ENCODE measurements at places on chromosomes 1 and 21.

- no peak for DNase-seq
These were observed 20.3 kb downstream of the CD1B start for GRCh38 chr1:158311066-158311465.

DNA sequence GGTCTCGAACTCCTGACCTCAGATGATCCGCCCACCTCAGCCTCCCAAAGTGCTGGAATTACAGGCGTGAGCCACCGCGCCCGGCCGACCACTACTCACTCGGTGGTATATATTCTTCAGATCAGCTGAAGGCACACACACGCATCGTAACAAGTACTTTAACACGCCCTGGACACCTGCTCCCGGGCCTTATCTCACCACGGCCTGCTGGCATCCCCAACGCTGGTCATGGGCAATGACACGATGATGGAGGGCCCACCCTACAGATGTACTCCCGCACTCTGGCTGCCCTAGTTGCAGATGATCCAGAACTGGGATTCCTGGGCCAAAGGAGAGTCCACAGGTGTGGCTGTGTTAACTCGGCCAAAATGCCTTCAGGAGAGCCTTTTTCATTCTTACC, 11.6 kb downstream of the UBE2J2 start:
- no peak for DNase-seq

- no peak for DNase-seq
These were observed 103.8 kb downstream of the IER5 start for GRCh38 chr1:181192316-181192715.

- no peak for DNase-seq
These were observed 86.0 kb downstream of the PBX1 start for GRCh38 chr1:164644774-164645644.

DNA sequence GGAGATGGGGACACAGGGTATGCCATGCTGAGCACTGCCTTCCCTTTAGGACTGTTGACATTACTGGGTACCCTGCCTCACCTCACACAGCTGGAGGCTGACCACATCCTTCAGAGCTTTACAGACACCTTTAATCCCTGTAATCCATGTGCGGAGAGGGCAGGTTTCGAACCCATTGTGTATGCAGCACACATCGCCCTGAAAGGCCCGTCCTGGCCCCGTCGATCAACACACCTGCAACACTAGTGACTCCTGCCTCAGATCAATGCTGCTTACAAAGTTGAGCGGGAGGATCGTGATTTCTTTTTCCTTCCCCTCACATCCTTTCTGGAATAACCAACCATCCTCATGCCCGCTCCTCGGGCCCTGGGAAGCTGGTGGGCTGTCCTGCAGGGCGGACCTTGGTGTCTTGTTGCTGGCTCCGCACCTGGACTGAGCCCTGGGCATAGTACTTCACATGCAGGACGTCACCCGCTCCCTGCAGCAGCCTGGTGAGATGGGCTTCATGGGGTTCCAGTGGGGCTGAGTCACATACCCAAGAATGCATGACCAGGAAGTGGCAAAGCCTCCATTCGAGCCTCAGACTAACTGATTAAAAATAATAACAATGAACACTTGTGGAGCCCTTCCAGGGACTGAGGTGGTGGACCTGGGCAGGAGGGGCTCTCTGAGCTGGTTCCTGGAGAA, 403.6 kb downstream of the PTPRU start:
- no peak for DNase-seq

GRCh38 chr1:51960262-51960661, 30.2 kb downstream of the RAB3B start:
- no peak for DNase-seq

Measured in left ventricle myocardium superior (tissue), 1 donor.